ENCODE measurements at places on chromosomes 5 and 9.

- DNase-seq = no peak
Observed at GRCh38 chr5:131186561-131187256, 16.0 kb downstream of the LYRM7 start.

GRCh38 chr5:142358121-142358520 is 33.3 kb upstream of the SPRY4 start:
- no peak for DNase-seq

GRCh38 chr5:123916345-123917121 is 404.6 kb downstream of the CSNK1G3 start:
- no peak for DNase-seq

DNA sequence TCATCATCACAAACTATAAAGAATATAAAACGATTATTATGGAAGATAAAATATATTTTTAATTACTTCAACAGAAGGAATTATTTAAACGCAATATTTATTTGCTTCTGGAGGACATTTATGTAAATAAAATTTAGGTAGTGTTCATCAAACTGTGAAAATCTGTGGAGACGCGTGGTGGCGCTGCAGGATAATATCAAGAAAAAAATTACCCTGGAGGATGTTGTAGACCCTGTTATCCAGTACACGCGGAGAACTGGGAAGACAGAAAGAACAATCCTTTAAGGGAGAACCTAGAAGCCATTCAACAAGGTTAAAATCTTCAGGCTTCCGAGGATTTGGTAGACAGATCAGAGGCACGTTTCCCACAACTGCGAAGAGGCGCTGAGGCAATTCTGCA is at the start of gene PCDHB12:
Gene PCDHB12 (plus strand): TSS at position 242 of the 400 bp plus-strand sequence. CDS start 189 bp downstream, outside the sequence.
- no peak for DNase-seq

GRCh38 chr5:148397968-148398595 is 14.3 kb downstream of the FBXO38 start:
- DNase-seq = no peak

- DNase-seq = no peak
Observed at GRCh38 chr5:108295578-108296368, 86.1 kb downstream of the FBXL17 start.

GRCh38 chr9:75190762-75191161 is 102.4 kb downstream of the OSTF1 start:
- DNase-seq = no peak

GRCh38 chr5:179265514-179266290 is 79.6 kb downstream of the ADAMTS2 start:
- DNase-seq = no peak

- DNase-seq = no peak
Observed at GRCh38 chr5:44331471-44332050, 57.7 kb downstream of the FGF10 start.

DNA sequence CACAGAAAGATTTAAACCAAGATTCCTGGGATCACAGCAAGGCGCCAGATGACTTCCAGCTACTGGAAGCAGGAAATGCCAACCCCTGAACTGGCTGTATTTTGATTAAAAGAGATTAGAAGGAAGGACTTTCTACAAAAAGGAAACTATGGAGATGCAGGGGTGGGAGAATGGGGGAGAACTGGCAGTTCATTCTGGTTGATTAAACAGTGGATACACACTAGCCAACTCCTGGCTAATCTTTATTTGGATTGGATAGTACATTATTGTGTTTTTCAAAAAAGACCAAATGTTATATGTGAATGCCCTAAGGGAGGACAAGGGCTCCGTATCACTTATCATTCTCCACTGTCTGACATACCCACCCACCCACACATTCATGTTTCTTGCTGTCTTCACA is 93.2 kb downstream of the CDO1 start:
- no peak for DNase-seq

DNA sequence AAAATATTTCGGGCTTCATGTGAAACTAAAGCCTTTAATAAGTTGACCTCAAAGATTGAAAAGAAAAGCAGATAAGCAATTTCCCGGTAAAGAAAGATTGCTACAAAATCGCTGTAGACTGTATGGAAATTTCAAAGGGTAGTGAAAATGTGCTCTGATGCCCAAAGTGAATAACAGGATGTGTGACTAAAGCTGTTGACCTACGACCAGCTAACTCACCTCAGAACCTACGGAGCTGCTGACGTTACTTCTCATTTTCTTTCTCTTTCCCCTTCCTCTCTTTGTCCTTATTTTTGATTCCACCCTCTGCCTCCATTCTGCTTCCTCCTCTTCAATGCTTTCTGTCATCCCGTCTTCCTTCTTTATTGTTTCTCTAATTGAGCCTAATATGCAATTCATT is 103.2 kb downstream of the PDE4D start:
- no peak for DNase-seq

DNA sequence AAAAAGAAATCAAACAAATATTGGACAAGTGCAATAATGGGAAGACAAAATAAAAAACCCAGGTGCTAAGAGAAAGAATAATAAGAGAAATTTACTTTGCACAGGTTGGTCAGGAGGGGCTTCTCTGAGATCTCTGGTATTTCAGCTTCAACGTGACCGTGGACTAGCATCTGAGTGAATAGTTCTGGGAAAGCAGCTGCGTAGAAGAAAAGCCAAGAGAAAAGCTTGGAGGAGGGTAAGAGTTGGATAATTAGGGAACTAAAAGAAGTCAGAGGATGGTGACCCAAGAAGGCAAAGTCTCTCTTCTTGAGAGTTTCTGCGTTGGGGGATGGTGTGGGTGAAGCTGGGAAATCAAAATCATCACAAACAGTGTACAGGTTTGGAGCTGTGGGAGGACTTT is 41.6 kb downstream of the YIPF5 start:
- DNase-seq = no peak

DNA sequence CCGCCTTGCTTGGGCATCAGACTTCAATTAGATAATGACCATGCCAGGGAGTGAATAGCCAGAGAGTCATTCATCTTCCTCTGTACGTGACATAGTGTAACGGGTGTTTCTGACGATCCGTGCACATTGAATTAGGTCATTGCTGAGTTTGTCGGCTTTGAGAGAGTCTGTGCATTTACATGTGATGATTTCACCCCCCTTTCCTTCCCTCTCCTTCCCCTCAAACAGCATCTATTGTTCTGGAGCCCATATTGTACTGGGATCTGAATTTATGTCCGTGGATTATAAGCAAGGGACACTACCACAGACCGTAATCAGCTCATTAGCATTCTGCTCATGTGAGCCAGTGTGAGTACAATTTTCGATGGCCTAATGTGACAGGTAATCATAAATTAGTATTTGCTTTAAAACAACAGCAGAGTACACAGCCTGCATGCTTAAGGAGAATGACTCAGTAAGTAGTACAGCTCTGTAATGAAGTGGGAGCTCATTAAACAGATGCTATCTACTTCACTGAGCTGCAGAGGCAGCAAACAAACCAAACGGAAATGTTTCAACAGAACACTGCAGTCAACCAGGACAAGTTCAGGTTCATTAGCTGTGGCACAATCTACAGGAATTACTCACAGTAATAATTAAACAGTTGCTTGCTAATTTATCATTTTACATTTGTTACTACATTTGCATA is 302.1 kb downstream of the CSNK1G3 start:
- DNase-seq = peak; percentile 31

GRCh38 chr5:175513297-175513696 is 34.9 kb downstream of the SFXN1 start:
- no peak for DNase-seq

GRCh38 chr5:33457817-33458216 is 17.1 kb downstream of the TARS1 start:
- no peak for DNase-seq

GRCh38 chr5:61674378-61674777 is 342.3 kb downstream of the ZSWIM6 start:
- DNase-seq = no peak

DNA sequence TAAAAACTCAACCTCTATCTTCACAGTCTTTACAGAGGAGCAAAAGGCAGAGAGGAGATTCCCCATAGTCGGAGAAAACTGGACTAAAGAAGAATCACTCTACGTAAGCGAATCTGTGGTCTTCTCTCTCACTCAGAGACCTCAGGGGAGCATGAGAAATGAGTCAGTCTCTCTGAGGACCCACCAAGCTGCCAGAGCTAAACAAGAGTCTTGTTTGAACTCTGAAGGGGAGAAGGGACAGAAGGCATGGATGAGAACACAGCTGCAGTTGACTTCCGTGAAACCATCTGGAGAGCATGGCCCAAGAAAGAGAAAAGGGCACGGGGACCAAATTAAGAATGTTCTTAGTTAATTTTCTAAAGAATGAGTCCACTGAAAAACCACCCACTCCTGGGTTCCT is 12.8 kb upstream of the MAN2A1 start:
- DNase-seq = no peak

DNA sequence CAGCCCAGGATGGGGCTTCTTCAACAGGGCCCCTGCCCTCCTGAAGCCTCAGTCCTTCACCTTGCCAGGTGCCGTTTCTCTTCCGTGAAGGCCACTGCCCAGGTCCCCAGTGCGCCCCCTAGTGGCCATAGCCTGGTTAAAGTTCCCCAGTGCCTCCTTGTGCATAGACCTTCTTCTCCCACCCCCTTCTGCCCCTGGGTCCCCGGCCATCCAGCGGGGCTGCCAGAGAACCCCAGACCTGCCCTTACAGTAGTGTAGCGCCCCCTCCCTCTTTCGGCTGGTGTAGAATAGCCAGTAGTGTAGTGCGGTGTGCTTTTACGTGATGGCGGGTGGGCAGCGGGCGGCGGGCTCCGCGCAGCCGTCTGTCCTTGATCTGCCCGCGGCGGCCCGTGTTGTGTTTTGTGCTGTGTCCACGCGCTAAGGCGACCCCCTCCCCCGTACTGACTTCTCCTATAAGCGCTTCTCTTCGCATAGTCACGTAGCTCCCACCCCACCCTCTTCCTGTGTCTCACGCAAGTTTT is 23.6 kb downstream of the PCDHGC5 start:
- peak; percentile 73 for DNase-seq

DNA sequence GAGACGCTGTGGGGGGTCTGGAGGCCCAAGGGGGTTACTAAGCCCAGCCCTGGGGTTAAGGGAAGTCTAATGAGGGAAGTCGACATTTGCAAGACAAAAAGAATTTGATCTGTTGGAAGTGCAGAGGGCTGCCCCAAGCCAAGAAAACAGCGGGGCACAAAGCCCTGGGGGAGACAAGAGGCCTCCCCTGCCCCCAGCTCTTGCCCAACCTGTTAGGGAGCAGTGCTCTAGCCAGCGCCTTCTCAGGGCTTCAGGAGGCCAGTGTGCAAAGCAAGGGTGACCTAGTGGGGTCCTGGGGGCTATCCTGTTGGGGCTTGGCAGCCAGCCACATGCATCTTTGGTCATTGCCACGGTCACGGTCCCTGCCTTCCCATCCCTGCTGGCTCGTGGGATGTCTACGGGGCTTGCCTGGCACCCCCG is 25.2 kb downstream of the GFI1B start:
- DNase-seq = no peak

DNA sequence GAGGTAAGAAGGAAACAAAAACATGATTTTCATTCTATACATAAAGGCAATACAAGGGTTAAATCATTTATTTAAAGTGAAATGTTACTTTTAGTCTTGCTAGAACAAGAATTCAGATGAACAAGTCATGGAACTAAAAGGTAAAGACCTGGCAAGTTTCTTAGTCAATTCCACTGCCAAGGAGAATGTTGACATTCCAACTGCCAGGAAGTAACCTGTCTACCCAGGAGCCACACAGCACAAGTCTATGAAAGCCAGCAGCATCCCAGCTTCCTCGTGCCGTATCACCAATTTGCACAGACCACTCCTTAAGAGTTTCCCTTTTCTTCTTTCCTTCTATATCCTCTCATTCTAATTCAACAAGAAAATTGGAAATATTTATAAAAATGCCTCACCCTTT is 79.9 kb downstream of the SETX start:
- DNase-seq = no peak

- peak; percentile 44 for DNase-seq
Observed at GRCh38 chr9:134641173-134641989, at the start of gene COL5A1. Gene COL5A1 (plus strand): TSS chr9:134641803. CDS start chr9:134642188, 385 bp downstream.

DNA sequence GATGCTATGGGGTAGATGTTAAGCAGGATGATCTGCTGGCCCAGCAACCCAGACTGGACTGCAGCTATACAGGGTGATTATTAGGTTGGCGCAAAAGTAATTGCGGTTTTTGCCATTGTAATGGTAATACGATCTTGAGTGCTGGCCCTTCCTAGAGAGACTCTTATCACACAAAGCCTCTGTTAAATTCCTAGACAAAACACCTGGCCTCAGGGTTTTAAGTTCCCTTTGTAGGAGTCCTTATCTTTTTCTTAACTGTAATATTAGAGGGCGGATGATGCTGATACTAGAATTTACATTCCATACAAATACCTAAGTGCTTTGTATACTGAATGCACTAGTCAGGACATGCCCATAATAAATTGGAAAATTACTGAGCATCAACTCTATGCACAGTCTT is 222.2 kb downstream of the NDUFS4 start:
- no peak for DNase-seq

DNA sequence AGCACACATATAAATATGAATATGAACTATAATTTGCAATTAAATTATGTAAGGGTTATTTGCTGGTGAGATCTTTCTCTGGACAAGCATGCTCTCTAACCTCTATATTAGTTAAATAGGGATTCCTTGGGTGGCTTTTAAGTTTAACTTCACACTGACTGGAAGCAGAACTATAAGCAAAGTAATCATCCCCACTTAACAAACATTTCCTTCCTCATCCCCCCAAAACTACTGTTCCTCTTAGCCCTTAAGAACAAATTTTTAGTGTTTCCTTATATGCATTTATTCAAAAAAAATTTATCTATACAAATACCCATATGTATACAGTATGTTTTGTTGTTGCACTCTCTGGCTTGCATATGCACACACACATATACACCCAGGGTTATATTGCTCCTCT is 512.1 kb upstream of the MEF2C start:
- no peak for DNase-seq

DNA sequence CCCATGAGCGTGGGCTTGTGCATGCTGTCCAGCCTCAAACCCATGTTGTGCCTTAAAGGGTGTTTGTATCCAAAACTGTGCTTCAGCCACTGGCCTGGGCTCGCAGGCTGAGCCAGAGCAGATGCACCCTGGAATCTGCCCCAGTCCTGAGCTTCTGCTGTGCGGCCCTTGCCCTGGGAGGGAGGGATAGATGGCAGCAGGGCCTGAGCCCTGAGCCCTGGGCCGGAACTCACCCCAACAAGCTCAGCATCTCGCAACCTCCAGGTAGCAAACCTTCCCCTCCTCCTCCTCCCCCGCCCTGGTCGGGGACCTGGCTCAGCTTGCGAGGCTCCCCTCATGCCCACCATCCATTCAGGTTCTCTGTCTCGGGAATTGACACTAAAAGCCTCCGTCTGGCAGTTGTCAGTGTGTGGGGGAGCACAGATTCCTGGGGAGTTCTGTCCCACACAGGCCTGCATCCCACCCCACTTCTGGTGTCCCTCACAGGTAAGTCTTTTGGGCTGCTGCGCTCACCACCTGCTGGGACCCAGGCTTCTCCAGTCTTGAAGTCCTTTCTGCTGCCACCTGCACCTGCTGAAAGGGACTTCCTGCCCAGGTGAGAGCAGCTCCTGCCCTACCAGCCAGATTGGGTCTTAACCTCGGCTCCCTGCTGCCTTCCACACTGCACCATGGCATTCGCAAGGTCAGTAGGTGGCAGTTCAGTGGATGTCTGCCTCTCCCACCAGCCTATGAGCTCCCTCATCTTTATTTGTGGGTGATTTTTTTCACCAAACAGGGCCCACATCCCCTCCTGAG is 55.2 kb upstream of the OLFM1 start:
- no peak for DNase-seq

GRCh38 chr5:103452089-103452488 is 110.5 kb downstream of the NUDT12 start:
- no peak for DNase-seq
